ENCODE measurements at places on chromosomes 3 and 15.

DNA sequence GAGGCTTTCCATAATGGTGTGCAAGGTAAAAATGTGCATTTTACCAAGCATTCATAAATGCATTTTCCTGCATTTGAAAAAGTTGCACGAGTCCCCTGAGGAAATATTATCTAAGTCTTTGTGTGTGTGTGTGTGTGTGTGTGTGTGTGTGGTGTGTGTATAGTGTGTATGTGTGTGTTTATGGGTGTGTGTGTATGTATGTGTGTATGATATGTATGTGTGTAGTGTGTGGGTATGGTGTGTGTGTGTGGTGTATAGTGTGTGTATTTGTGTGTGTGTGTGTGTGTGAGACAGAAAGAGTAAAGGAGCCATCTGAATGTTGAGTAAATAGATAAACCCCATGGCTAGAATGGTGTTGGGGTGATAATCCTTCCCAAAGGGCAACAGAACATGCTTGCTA, 229.6 kb upstream of the TBC1D5 start:
- no peak for DNase-seq

DNA sequence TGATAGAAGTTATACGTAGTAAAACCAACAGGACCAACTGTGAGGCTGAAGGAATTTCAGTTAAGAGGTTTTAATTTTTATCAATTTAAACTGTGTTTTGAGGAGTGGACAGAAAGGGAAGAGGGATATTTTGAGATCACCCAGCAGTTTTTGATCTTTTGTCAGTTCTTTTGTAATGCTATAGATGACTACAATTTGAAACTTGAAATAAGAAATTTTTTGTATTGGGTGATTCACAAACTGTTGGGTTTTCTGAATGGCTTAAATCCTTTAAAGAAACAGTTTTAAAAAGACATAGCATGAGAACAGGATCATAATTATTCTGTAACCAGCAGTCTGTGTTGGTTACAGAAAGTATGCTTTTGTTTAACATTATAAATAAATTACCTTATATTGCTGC, 67.4 kb downstream of the TCF12 start:
- no peak for DNase-seq

GRCh38 chr3:59480486-59480995, 430.7 kb upstream of the CFAP20DC start:
- DNase-seq, result no peak

DNA sequence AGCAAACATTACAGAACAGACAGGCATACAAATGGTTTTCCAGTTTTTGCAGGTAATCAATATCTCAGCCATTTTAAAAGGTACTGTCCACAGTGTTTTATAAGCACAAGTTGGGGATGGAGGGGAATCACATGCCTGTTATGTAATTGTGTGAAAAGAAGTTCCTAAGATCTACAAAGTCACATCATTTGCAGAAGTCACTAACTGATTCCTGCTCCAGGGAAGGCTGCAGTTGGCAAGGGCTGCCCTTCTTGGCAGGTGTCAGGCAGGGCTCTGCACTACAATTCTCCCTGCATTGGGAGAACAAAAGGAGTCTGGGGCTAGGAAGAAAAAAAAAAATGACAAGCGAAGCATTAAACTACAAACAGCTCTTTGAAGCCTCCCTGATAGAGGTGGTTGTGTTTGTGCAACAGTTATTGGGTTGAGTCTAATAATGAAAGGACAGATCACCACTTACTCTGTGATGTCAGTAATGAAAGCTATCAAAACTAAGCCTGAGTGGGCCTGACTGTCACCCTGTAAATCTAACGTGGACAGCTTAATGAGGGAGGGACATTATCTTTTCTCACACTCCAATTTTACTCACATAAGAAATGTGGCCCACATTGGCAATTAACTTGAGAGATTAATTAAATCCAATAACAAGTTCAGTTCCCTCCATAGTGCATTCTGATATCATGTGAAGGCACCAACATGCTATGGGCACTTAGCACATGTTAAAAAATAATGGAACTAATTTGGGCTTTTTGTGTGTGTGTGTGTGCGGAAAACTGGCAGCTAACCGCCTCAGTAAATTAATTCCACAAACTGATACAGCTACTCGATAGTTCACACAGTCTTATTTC, 242.9 kb downstream of the FHIT start:
- DNase-seq, result no peak

- DNase-seq, result no peak
Measured at GRCh38 chr3:110779581-110779980, 292.0 kb upstream of the NECTIN3 start.

GRCh38 chr15:65916041-65916663, 46.9 kb downstream of the RAB11A start:
- DNase-seq, result no peak

DNA sequence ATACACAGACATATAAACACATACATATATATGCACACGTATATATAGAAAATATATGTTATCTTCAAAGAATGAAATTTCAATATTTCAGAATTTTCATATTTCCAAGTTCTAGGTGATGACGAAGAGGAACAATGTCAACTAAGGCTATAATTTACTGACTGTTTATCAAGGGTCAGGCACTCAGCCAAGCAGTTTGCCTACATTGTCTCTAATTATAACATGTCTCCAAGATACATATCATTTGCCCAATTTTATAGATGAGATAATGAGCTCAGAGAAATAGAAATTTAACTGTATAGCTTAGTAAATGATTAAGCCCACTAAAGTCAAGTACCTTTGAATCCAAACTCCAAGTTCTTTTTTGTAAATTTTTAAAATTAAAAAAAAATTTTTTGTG, 99.9 kb upstream of the PLSCR4 start:
- no peak for DNase-seq

GRCh38 chr15:83100097-83100646, 7.3 kb upstream of the TM6SF1 start:
- DNase-seq, result no peak

GRCh38 chr3:134341389-134341788, 32.9 kb downstream of the AMOTL2 start:
- DNase-seq, result no peak

- no peak for DNase-seq
Measured at GRCh38 chr3:75886971-75887526, 101.7 kb upstream of the ZNF717 start.

DNA sequence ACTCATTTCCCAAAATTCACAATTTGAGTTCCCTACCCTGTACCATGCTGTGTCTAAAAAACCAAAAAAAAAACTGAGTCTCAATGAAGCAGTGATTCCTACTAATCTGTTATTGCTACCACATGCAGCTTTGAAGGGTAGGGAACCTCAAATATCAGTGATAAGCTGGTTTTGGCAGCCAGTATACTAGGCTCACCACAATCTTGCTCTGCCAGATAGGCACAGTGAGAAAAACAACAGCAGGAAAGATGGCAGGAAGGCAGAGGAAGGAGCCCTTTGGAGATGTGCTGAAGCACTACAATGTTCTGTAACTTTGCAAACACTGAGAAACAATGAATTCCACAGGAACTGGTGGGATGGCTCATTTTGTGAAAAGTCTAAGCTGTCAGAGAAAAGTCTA, 96.9 kb upstream of the UBP1 start:
- DNase-seq, result no peak

DNA sequence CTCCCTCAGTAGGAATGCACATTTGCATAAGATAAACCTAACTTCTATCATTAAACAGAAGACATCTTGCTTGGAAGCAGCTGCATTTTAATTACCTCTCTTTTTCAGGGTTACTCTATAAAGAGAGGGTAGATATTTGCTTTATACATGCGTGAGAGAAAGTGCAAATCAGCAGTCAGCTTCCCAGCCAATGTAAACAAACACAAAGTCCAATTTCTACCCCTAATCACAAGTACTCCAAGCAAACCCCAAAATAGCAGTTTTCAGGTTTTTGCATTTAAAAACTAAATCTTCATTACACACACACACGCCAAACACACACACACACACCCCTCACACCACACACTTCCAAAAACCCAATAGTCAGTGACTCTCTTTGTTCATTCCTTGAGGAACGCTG, 303.9 kb upstream of the ALCAM start:
- no peak for DNase-seq

- no peak for DNase-seq
Measured at GRCh38 chr3:71429597-71429988, 153.9 kb downstream of the FOXP1 start.

DNA sequence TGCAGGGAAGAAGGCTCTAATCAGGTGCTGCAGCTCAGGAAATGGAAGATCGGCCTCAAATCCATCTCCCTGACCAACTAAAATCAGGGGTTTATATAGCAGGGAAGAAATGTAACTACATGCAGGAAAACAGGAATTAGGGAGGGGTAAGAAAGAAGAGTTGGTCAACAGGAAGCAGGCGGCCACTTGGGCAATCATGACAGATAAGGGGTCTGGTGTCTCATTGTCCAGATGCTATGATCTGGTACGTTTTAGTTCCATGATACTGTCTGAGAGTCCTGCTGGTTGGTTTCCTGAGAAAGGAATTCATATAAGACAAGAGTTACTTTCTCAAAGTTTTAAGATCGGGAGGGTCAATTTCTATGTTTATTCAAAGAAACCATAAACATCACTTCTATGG, 24.2 kb downstream of the KATNBL1 start:
- DNase-seq, result no peak

- DNase-seq, result no peak
Measured at GRCh38 chr15:67551207-67551743, 8.8 kb downstream of the MAP2K5 start.

DNA sequence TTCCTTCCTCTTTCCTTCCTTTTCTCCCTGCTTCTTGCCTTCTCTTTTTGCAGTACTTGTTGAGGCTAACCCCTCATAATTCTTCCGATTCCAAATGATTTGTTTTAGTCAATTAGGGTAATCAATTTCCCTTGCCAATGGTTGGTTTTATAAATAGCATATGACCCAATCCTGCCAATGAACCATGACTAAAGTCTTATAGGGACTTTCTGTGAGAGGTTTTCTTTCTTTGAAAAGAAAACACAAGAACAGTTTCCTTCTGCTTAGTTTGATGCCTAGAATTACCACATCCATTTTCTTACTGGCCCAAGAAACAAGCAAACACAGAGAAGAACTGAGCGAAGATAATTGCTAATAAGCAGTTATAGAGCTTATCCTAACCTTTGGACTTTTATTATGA, 292.5 kb upstream of the SATB1 start:
- DNase-seq, result no peak

DNA sequence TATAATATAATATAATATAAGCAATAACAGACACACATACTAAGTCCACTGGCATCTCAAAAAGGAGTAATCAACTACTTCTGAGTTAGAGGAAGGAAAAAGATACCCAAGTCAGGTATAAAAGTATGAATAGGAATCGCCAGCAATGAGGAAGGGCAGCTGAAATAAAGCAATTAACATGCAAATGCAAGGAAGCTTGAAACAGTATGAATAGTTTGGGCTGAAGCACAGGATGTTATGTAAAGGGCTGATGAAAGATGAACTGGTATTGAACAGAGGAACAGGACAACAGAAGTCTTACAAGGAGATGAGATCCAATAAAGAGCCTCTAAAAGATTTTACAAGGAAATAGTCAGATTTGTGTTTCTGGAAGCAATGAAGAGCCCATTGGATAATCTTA, 7.1 kb downstream of the COPS2 start:
- no peak for DNase-seq

DNA sequence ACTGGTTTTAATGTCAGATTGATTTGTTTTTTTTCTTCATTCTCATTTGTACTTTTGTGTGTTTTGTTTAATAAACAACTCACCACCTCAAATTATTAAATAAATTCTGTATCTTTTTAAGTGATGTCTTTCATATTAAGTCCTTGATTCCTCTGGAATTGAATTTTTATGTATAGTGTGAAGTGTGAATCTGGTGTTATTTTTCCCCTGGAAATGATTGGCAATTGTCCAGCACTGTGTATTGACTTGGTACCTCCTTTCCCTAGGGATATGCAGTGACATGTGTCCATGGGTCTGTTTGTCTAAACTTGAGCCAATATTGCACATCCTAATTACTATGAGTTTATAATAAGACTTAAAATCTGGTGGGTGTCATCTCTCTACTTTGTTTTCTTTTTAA, 2.1 kb downstream of the RNU5B-1 start:
- DNase-seq, result no peak
